Common myeloid progenitor, CD34-positive (primary cell): ENCODE measurements at places on chromosomes 1 and 21.

- DNase-seq: no peak
Observed at GRCh38 chr1:224141693-224142092, 27.8 kb downstream of the FBXO28 start.

- no peak for DNase-seq
Observed at GRCh38 chr1:89806616-89807015, 14.2 kb upstream of the LRRC8D start.

- DNase-seq: no peak
Observed at GRCh38 chr1:202259705-202260104, 66.1 kb downstream of the LGR6 start.

- DNase-seq: no peak
Observed at GRCh38 chr21:44596068-44596725, 3.9 kb upstream of the KRTAP10-6 start.

- DNase-seq: no peak
Observed at GRCh38 chr1:75014250-75014649, 119.9 kb upstream of the LHX8 start.

- DNase-seq: no peak
Observed at GRCh38 chr1:245448975-245449431, 294.2 kb downstream of the KIF26B start.

- DNase-seq: peak; percentile 77
Observed at GRCh38 chr1:90721210-90722194, 4.4 kb upstream of the BARHL2 start.

- DNase-seq: no peak
Observed at GRCh38 chr21:37564924-37565529, 198.5 kb downstream of the DYRK1A start.

- DNase-seq: peak; percentile 73
Observed at GRCh38 chr1:198934901-198935305, 296.1 kb downstream of the PTPRC start.

- no peak for DNase-seq
Observed at GRCh38 chr21:31733551-31734149, 1.7 kb upstream of the SCAF4 start.

GRCh38 chr1:8962812-8963530 lies 17.3 kb downstream of the CA6 start:
- DNase-seq: peak; percentile 66

- DNase-seq: no peak
Observed at GRCh38 chr1:82923931-82924330, 1075.0 kb downstream of the TTLL7 start.

DNA sequence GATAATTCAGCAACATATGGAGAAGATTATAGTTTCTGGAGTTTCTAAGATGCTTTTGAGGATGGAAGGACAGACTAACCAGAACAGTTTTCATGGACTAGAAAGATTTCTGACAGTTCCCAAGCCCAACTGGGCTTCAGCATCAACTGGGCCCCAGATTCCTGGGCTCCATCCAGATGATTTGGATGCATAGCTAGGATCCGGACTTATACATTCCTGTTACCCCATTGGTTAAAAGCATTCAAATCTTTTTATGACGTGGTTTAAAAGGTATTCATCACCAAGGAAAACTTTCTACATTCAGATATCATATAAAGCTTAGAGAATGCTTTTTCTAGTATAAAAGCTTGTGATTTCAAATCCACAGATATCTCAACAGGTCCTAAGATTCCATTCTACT lies 29.7 kb downstream of the TSHB start:
- DNase-seq: no peak

DNA sequence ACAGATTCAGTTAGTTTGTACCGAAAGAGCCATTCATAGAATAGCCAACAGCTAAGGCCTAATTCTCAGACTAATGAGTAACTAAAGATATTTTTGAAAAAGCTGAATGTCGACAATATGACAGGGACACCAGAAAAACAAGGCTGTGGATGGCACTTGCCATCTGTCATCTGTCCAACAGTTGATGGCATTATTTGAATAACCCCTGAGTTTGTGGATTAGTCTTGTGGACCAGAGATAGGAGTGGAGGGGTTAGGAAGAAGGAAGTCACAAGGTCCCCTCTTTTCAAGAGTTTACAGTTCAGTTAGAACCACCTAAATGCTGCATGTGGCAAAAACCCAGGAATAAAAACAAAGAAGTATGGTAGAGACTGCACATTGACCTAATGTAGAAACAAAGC lies 356.5 kb upstream of the DUSP10 start:
- DNase-seq: peak; percentile 3

GRCh38 chr1:96538111-96538641 lies 183.4 kb upstream of the PTBP2 start:
- no peak for DNase-seq

- DNase-seq: no peak
Observed at GRCh38 chr1:53050310-53050709, 11.7 kb upstream of the PODN start.

DNA sequence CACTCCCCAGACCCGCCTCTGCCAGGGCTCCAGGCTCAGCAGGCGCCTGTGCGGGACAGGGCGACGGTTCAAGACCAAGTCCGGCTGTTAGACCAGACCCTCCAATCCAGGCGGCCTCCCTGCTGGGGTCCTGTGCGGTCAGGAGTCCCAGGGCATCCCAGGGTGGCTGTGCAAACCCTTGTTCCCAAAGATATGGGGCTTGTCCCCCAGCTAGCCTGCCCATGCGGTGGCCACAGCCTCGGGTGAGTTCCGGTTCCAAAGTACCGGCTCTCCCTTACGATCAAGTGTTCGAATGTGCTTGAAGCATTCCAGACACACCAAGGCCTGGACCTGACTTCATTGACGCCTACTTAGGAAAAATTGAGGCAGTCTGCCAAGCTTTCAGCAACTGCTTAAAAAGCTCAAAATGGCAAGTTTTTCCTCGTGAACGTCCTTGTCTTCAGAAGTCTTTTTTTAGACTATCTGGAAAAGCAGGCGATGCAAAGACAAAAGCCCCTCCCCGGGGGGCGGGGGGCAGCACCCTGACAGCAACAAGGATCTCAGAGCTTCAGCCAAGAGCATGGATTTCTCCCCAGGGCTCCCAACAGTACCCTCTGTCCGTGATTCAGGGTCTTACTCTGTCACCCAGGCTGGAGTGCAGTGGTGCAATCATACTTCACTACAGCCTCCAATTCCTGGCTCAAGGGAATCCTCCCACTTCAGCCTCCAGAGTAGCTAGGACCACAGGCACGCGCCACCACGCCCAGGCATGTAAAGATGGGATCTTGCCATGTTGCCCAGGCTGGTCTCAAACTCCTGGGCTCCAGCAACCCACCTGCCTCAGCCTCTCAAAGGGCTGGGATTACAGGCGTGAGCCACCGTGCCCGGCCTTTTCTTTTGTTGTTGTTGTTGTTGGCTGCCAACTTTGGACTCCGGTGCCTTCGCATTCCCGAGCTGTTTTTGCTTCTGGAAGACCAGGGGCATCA lies 2.3 kb downstream of the FAAP20 start:
- DNase-seq: no peak

- peak; percentile 93 for DNase-seq
Observed at GRCh38 chr1:155978325-155978972, at the start of gene ARHGEF2. Gene ARHGEF2, minus strand, starts transcription at chr1:155978547. Its CDS starts 120 bp downstream, at chr1:155978427.

- DNase-seq: no peak
Observed at GRCh38 chr1:94827434-94827833, 7.3 kb downstream of the SLC44A3 start.

DNA sequence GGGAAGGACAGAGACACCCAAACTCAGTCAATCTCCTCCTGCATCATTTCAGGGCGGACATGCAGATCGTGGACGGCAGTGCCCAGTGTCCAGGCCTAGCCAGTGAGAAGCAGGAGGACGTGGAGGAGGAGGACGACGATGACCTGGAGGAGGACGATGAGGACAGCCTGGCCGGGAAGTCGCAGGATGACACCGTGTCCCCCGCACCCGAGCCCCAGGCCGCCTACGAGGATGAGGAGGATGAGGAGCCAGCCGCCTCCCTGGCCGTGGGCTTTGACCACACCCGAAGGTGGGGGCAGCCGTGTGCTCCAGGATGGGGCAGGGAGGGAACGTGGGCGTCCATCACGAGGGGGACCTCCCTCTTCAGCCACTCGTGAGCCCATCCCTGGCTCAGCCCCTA lies 23.6 kb upstream of the ARHGEF16 start:
- DNase-seq: no peak

DNA sequence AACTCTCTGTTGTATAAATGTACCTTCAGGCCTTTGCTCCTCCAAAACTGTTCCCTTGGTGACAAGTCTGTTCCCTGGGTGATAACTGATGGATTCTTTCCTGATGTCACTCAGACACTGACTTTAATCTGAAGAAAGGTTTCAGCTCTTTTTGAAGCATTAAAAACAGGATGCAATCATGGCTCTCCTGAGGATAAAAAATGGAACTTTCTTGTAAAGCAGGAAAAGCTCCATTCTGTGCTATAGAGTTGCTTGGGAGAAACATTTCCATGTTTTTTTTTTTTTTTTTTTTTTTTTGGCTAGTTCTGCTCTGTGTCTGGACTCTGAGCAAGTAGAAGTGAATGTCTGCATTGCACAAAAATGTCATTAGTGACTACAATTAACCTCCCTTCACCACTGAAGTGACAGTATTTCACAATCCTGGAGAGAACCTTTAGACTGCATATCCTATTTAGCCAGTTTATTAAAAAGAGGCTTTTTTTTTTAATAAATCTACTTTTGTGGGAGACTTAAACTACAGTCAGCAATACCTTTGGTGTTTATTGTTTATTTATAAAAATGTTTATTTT lies 101.7 kb upstream of the PRMT6 start:
- DNase-seq: no peak

GRCh38 chr1:162193815-162194214 lies 124.3 kb downstream of the NOS1AP start:
- no peak for DNase-seq

GRCh38 chr1:43822040-43822690 lies 111.4 kb upstream of the ARTN start:
- DNase-seq: no peak

DNA sequence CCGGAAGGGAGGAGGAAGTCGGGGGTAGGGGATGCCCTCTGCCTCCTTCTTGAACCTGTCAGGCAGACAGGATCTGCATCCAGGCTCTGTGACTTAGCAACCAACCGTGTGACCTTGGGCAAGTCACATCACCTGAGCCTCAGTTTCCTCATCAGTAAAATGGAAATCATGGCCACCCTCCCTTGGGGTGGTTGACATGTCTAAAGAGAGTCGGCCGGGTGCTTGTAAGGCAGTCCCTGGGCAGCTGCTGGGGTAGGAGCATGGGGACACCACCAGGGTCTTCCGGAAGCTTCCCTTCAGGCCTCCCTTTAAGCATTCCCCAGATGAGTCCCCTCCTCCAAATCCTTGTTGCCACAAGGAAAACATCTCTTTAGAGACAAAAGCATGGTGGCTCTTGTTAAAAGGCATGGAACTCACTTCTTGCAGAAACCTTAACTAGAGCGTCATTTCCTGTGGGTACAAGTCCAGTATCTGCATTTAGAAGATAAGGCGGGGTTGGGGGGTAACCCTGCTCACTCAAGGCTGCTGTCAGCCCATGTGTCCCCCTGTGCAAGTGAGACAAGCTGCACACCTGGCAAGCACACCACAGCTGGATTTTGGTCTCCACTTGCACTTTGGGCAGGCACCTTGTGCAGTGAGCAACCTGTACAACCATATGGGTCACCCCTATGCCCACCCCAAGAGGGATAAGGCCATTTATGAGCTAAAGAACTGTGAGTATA lies 10.4 kb downstream of the CLCNKB start:
- peak; percentile 94 for DNase-seq

DNA sequence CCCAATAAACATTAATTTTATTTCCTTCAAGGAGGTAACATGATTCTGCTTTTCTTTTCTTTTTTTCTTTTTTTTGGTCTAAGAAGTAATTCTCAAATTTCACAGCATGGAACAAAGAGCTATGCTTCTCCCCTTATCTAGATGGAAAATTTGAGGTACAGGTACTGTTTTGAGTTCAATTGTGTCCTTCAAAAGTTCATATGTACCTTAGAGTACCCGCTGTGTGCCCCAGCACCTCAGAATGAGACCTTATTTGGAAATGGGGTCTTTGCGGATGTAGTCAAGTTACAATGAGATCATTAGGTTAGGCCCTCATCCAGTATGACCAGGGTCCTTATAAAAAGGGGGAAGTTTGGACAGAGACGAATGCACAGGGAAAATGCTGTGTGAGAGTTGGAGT lies 22.0 kb downstream of the ELAPOR1 start:
- DNase-seq: no peak

DNA sequence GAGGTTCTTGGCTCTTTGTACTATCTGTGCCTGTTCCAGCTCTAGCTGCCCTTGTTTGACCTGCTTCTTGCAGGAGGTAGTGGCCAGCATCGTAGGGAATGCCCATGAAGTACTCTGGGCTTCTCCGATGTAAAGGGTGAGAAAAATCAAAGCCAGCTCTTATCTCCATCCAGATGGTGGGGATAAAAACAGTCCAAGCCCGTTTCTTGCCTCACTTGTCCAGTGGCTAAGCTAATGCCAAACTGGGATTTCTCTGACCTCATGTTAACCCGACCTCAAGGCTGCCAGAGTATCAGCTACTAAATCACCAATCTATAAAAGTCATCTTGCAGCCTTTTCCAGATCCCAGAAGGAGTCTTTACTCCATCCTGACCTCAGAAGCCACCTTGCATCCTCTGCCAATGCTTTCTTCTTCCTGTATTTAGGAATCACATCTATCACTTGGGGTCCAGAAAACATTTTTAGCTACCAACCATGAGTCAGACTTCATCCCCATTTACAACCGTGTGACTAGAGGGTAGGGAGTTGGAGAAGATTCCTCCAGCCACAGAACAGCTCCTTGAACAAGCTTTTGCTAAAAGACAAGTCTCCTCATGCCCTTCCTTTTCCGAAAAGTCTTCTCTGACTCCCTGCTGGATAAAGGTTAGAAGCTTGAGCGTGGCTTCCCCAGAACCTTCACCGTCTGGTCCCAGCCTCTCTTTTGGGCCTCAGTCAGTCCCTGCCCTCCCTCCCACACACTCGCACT lies 35.9 kb downstream of the KCNC4 start:
- no peak for DNase-seq

- no peak for DNase-seq
Observed at GRCh38 chr1:101312147-101312546, 75.3 kb downstream of the S1PR1 start.

- DNase-seq: no peak
Observed at GRCh38 chr1:95146637-95147036, 29.5 kb downstream of the TLCD4 start.

- peak; percentile 40 for DNase-seq
Observed at GRCh38 chr1:214404154-214404553, 123.2 kb downstream of the SMYD2 start.

DNA sequence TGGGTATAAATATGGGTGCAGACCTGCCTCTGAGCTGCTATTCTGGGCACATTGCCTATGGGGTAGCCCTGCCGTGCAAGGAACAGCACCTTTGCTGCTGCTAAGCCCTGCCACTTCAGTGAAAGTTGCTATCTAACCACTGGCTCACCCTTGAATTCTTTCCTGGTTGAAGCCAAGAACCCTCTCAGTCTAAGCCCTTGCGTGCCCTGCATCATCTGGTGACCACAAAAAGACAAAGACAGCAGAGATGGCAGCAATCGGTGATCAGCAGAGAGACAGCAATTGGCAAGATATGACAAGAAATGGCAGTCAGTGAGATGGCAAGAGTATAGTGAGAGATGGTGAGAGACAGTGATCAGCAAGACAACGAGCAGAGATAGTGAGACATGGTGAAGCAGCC lies 418.3 kb downstream of the MATN1 start:
- no peak for DNase-seq

- DNase-seq: no peak
Observed at GRCh38 chr1:201828217-201828819, 639 bp upstream of the IPO9 start.

- no peak for DNase-seq
Observed at GRCh38 chr1:79603843-79604242, 597.3 kb upstream of the ADGRL4 start.
